HCT116 (cell line): ENCODE measurements at places on chromosomes 3 and 15.

DNA sequence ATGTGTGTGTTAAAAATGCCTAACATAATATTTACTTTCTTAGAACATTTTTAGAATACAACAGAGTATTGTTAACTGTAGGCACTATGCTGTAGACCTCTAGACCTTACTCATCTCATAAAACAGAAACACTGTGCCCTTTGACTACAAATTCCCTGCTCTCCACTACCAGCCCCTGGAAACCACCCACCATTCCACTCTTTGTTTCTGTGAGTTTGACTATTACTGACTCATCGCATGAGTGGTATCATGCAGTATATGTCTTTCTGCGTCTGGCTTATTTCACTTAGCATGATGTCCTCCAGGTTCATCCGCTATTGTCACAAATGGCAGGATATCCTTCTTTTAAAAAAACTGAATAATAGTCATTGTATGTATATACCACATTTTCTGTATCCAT lies 216.7 kb upstream of the CFAP20DC start:
- DNase-seq = no peak

- no peak for DNase-seq
These were observed at the start of gene GATA2 for GRCh38 chr3:128492671-128493569. GATA2 (minus strand) TSS chr3:128493201; CDS start chr3:128487031, 6,170 bp downstream.

GRCh38 chr15:99738021-99738847 lies 5.0 kb upstream of the LYSMD4 start:
- DNase-seq = no peak

DNA sequence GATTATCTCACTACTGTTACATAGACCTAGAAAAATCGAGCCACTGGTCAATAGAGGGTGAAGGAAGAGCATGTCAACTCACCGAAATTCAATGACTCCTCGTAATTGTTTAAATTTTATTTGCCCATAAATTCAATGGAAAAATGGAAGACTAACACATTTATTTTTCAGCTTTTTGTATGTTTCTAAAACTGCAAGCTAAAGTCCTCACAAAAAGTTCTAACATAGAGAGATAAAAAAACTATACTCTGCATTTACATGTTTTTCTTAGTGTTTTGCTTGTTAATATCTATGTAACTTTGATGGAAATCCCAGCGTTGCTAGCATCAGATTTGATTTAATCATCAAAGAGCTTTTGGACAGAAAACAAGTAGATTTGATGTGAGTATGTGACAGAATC lies 6.8 kb downstream of the ARPP21 start:
- DNase-seq = no peak

- no peak for DNase-seq
These were observed 504.9 kb downstream of the EDEM1 start for GRCh38 chr3:5692446-5692845.

DNA sequence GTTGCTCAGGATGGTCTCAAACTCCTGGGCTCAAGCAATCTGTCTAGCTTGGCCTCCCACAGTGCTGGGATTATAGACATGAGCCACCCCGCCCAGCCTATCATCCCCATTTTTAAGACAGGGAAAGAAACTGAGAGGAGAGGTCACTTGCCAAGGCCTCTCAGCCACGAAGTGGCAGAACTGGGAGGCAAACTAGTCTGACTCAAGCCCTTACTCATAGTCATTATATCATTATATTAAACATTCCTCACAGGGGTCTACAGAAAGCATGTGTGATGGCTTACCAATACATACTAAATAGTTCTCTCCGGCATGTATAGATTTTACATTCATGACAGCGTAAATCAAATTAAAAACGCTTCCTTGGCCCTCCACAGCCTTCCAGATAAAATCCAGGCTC lies 62.0 kb upstream of the ZBTB38 start:
- DNase-seq = no peak

GRCh38 chr3:10975695-10976234 lies 16.8 kb upstream of the SLC6A1 start:
- DNase-seq = no peak

- no peak for DNase-seq
These were observed 40.8 kb downstream of the NDUFB4 start for GRCh38 chr3:120636795-120637401.

- no peak for DNase-seq
These were observed 921.2 kb downstream of the SQOR start for GRCh38 chr15:46556010-46556409.

- no peak for DNase-seq
These were observed 261.5 kb upstream of the TPM1 start for GRCh38 chr15:62781081-62781497.

DNA sequence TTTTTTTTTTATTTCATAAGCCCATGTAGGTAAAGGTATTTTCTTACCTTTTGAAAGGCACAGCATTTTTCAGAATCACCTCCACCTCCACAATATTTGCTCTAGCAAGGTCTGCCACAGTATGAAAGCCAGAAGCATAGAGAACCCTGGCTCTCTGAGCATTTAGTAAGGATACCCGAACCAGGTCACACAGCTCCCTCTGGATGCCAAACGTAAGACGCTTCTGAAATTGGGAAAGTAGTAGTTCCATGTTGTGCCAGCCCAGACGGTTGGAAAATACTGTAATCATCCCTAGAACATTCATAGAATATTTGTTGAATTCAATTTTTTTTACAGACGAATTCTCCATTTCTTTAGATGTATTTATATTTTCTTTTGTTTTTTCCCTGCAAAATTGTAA lies 52.4 kb downstream of the POLQ start:
- no peak for DNase-seq

DNA sequence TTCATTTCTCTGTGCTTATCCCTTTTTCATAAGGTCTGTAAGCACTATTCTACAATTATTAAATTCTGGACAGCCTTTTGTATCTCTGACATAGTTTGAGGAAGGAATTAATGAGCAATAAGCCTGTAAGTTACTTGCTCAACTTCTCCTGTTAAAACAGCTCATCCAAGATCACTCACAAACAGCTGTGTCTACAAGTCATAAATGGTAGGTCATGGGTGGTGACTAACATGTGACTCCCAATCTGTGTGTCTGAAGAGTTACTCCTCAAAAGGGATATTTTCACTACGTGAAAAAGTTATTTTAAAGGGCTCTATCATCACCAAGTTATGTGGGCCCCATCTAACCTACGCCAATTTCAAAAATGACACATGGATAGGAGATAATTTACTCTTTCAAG lies 145.2 kb upstream of the CBLB start:
- no peak for DNase-seq

DNA sequence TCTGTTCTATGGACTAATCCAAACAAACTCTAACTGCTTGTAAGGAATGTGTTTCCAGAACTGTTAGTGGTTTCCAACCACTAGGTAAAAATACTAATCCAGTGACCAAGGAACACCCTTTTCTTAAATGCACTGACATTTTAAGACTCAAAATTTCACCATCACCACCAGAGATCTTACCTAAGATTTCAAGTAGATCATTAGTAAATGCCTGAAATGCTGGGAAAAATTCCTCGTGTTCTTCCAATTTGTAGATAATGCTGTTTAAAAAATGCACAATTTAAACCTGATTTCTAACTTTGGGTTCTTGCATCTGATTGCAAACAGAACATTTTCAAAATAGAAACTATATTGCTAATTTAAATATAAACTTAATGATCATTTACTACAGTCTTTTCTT lies 63.4 kb downstream of the ESYT3 start:
- DNase-seq = no peak

DNA sequence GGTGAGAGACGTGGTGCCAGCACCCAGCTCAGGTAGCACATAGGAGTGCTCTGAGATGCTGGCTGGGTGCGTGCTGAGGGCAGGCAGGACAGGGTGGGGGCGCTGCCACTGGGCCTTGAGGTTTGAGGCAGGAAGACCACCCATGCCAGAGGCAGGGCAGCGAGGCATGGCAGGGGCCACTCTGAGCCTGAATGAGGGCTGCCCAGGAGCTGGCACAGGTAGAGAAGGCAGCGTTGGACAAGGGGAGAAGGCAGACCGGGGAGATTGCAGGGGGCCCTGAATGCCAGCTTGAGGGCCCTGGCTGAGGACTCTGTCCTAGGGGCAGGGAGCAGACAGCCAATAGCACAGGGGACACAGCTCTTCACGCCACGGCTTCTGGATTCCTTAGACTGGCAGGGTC lies 50.2 kb downstream of the ADAMTS7 start:
- no peak for DNase-seq

GRCh38 chr3:71201939-71202338 lies 381.6 kb downstream of the FOXP1 start:
- DNase-seq = no peak

- no peak for DNase-seq
These were observed 31.2 kb downstream of the C3orf20 start for GRCh38 chr3:14706096-14706495.

GRCh38 chr3:156256256-156256655 lies 135.9 kb downstream of the KCNAB1 start:
- no peak for DNase-seq

DNA sequence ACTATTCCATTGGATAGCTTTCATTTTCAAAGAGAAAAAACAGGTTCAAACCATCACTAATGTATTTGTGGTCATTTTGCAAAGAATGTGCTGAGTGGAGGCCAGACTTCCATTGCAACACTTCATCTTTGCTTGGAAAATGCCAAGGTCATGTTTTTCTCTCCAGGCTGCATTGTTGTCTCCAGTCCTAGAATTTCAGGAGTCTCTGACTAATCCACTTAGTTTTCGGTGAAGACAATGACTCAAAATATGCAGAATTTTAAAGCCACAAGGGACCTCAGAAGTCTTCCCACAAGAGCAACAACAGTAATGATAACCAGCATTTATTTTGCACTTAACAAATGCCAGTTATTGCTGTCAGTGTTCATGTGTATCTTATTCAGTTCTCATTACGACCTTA lies 277.0 kb downstream of the RYR3 start:
- no peak for DNase-seq

DNA sequence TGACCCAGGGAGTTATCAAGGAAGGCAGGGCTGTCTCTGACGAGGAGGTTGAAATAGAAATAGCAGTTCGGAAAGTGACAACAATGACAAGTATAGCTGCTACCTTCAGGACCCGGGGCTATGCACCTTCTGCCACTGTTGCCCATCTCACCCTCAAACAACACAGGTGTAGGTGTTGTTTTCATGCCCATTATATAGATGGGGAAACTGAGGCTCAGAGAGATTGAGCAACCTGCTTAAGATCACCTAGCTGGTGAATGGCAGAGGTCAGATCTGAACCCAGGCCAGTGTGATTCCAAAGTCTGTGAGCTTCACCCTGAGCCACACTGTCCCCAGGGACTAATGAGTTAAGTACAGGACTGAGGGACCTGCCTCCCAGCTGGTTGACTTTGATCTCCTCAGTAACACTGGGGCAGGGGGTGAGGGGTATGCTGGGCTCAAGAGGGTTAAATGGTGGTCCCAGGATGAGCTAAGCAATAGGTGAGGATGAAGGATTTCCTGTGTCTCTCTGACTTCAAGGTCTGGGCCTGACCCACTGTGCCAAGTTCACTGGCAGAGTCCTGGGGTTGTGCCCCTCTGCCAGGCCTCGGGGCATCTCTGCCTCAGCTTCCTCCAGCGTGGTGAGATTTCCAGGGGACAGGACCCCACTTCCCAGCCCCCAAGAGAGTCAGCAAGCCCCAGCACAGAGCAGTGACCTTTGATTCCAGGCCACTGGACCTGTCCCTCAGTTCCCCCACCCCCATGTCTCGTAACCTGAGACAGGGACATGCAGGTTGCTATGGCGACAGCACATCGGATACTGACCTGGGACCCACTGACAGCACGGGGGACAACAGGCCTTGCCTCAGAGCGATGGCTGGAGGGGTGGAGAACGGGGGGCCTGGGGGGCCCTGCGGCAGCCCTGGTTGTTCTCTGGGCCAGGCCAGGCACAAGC lies 35.0 kb downstream of the ATP2B2 start:
- DNase-seq = no peak

DNA sequence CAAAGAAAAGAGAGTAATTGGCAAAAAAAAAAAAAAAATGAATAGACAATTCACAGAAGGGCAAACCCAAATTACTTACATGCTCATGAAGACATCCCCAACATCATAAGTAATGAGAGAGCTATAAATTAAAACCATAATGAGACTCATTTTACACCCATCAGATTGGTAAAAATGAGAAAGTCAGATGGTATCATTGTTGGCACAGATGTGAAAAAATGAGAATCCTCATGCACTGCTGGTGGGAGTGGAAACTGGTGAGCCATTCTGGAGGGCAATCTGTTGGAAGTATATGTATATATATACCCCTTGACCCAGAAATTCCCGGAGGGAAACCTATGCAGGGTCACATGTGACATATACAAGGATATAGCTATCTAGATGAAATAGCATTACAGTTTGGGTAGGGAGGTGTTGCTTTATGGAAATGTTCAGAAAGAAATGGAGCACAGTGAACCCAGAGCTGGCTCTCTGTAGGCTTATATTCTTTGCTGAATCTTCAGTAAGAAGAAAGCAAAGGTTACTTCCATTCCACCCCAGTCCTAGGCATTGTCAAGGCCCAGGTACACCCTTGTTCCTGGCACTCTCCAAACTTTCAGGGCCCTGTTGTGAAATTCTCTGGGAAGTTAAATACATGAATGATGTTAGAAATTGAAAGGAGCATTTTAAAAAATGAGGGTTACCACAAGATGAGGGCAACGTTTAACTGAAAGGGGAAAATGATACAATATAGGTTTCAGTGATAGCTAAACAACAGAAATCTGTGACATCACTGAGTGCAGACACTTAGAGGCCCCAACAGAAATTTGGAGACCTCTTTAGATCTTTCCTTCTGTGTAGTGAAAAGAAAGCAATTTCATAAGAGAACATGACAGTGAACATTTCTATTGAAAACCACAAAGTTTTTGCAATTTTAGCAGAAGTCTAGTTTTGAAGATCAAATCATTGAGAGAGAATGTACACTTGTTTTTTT lies 132.7 kb upstream of the TPRG1 start:
- DNase-seq = no peak

DNA sequence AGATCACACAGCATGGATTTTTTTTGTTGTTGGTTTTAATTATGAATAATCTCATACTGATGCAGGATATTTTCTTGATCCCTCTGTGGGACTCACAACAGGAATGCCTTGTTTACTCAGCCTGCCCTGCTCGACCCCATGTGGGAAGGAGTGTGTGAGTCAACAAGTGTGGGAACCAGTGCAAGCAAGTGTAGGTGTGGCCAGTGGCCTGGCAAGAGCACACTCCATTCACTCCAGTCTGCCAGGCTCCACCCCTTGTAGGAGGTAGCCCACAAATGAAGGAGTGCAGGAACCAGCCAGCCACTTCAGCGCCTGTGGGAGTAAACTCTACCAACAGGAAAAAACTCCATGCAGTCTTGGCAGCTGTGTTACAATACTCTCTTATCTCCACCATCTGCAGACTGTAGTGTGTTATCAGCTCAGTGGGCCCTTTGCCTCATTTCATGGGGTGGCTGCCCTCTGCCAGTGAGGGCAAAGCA lies 393.6 kb downstream of the OTOL1 start:
- peak; percentile 44 for DNase-seq

DNA sequence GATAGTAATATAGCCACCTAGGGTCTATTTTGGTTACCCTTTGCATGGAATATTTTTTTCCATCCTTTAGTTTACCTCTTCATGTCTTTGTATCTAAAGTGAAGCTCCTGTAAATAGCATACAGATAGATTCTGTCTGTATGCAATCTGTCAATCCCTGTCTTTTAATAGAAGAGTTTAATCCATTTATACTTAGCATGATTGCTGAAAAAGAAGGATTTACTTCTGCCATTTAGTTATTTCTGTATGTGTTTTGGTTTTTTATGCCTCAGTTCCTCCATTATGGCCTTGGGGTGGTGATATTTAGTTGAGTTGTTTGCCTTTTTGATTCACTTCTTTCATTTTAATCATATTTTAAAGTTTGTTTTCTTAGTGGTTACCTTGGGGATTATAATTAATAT lies 29.0 kb downstream of the PCCB start:
- no peak for DNase-seq
